Smooth muscle cell of the umbilical artery (primary cell): ENCODE measurements at places on chromosomes 13 and 19. TPM values are rescaled to one million over a fixed set of nuclear protein-coding genes. Genes with fewer than 3 reads are reported as not detected.

Gene OVOL3
- not detected in 2 replicates for total RNA-seq

Gene S1PR5
- total RNA-seq: 5.4 and 7.4 TPM in 2 replicates

Gene NLRP11
- not detected in 2 replicates for total RNA-seq

Gene COL4A1
- 1,935 and 2,219 TPM in 2 replicates for total RNA-seq

Gene ZNF541
- 0.05 and 0.89 TPM in 2 replicates for total RNA-seq

Gene RNASEH2A
- total RNA-seq: 7.1 and 23.5 TPM in 2 replicates

Gene ZMYM5
- total RNA-seq: 12.5 and 13.7 TPM in 2 replicates

Gene LRRC63
- total RNA-seq: under 0.01 and 0.09 TPM in 2 replicates

Gene PSG11
- not detected in 2 replicates for total RNA-seq

Gene ERICH6B
- total RNA-seq: not detected in 2 replicates

Gene MAP4K1
- total RNA-seq: not detected in 2 replicates

Gene KRTDAP
- total RNA-seq: not detected in 2 replicates

Gene ZNF208
- total RNA-seq: under 0.01 TPM in 1 of 2 replicates, not detected in the other

Gene LRRC8E
- total RNA-seq: 5.9 TPM in 2 replicates

Gene ZNF555
- 7.2 and 8.3 TPM in 2 replicates for total RNA-seq

Gene FFAR2
- total RNA-seq: not detected in 2 replicates

Gene DACT3
- total RNA-seq: 2.2 and 5.0 TPM in 2 replicates

Gene SIGLEC8
- not detected in 2 replicates for total RNA-seq

Gene SHKBP1
- total RNA-seq: 24.9 and 69.7 TPM in 2 replicates

Gene ZNF71
- 7.7 and 10.5 TPM in 2 replicates for total RNA-seq

Gene TLE2
- total RNA-seq: 0.88 and 0.89 TPM in 2 replicates

Gene CRLF1
- total RNA-seq: 0.55 and 3.0 TPM in 2 replicates

Gene TFDP1
- total RNA-seq: 48.7 and 81.2 TPM in 2 replicates

Gene PSG2
- not detected in 2 replicates for total RNA-seq

Gene KLK5
- not detected in 2 replicates for total RNA-seq

Gene HIPK4
- total RNA-seq: under 0.01 and 0.14 TPM in 2 replicates

Gene EHD2
- total RNA-seq: 93.2 and 238 TPM in 2 replicates

Gene KIR3DL1
- total RNA-seq: not detected in 2 replicates

Gene ICAM4
- total RNA-seq: 1.9 and 2.1 TPM in 2 replicates

Gene TMEM86B
- 0.59 and 1.4 TPM in 2 replicates for total RNA-seq

Gene SULT2B1
- total RNA-seq: not detected in 2 replicates

Gene B9D2
- total RNA-seq: 2.6 and 3.9 TPM in 2 replicates

Gene NLRP9
- not detected in 2 replicates for total RNA-seq

Gene CEACAM1
- not detected in 2 replicates for total RNA-seq

Gene HMGB1
- 98.9 and 214 TPM in 2 replicates for total RNA-seq

Gene RNASEH2B
- total RNA-seq: 29.4 and 35.0 TPM in 2 replicates

Gene STARD13
- 21.1 and 25.1 TPM in 2 replicates for total RNA-seq

Gene HSPB6
- 77.2 and 141 TPM in 2 replicates for total RNA-seq
